Breast epithelium (tissue), 4 donors: ENCODE measurements at places on chromosomes 3 and 15. TPM values are rescaled to one million over a fixed set of nuclear protein-coding genes. Genes with fewer than 3 reads are reported as not detected.

Gene GHRL
- not detected for total RNA-seq

Gene CCDC33
- not detected for total RNA-seq

Gene RASGRF1
- total RNA-seq, result 0.15 TPM

Gene CFAP91
- 24.6 TPM for total RNA-seq

Gene APH1B
- total RNA-seq, result 25.6 TPM

Gene TM4SF1
- total RNA-seq, result 559 TPM

Gene GP5
- total RNA-seq, result not detected

Gene ASB14
- not detected for total RNA-seq

Gene SLC15A2
- 0.98 TPM for total RNA-seq

DNA sequence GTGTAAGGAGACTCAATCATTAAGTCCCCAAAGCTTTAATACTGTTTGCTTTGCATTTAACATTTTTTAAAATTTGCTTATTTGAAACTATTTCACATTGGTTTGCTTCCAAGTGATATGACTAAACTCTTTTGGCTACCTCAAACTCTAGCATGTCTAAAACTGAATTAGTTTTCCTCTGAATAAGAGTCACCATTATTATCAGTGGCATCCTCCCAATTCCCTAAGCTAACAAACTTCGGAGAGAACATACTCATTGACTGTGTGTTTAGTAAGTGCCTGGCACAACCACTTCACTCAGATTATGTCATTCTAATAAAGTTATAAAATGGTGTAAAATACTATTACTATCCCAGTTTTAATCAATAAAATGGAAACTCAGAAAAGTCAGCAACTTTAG lies 21.9 kb downstream of the ATOSA start:
- DNase-seq, result no peak

DNA sequence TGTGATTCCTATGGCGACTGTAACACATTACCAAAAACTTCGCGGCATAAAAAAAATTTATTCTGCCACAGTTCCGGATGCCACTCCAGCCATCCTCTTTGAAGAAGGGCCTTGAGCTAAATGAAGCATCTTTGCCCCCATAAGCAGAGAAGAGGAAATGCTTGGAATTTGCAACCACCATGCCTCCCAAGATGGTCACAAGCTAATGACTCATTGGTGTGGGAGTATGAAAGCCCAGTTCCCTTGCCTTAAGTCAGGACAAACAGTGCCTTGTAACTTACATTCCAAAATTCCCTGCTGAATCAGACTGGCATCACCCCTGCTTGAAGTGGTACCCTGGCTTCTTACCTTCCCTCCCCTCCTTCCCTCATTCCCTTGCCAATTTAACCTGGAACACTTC lies 1077.4 kb downstream of the EPHA3 start:
- DNase-seq, result no peak

DNA sequence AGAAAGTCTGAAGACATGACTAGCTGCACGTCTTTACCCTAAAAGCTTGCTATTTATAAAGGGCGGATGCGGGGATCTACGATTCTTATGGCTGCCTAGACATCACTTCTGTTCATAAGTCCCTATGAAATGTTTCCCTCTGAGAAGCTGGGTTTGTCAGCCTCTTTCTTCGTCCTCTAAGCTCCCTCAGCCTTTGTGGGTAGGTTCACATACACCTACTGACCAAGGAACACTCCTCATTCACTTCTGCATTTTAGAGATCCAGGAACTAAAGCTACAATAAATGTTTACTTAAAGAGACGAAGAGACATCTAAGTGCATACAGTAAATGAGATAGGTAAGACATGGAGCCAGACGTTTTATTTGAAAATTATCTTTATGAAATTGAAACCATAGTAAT lies 16.7 kb upstream of the RAMAC start:
- no peak for DNase-seq

DNA sequence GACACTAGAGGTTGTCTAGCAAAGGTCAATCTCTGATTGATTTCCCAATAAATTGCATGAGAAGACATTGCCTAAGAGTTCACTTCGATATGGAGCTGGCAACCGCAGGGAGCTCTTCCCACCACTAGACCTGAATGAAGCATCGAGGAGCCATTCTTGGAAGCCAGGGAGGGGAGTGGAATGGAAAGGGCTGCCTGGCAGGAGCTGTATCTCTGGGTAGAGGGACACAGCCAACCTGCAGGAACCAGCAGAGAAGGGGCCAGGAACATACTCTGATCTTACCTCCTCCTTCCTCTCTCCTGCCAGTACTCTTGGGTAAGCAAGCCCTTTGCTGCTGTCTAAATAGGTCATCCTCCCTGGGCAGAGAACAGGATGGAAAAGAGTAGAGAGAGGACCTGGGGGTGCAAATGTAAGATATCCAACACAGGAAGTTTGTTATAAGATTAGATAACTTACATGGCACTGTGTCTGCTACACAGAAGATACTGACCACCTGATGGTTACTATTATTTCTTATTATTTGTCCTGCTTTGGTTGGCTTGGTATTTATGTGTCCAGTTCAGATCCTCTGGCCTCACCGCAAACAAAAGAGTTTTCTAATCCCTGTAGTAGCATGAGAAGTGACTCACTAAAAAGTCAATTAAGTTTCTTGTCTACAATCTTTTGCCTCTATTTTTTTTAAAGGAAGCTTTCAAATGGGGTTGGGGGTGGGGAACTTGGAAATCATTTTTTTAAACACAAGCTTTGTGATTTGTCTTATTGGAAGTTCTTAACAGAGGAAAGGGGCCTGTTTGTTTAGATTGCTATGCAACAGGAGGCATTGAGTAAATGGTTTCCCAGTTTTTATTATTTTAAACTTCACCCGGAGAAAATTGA lies 156.7 kb upstream of the TSC22D2 start:
- DNase-seq, result no peak

- no peak for DNase-seq
Observed at GRCh38 chr15:25508369-25509002, 69.7 kb upstream of the UBE3A start.

DNA sequence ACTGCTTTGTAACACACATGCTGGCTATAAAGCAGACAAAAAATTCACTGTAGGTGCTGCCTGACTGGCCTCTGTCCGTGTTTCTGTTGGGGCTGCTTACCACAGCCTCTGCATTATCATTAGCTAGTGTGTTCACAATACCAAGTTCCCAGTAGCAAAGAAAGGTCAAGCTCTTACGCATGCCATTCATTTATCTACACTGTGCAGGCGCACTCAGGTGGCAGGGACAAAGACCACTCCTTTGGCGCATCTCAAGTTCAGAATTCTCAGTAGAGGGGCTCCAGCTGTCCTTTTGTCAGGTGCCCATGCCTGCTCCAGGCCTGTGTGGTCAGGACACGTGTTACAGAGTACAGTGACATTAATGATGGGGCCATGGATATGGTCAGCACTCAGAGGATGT lies 22.3 kb downstream of the MLH1 start:
- DNase-seq, result no peak

DNA sequence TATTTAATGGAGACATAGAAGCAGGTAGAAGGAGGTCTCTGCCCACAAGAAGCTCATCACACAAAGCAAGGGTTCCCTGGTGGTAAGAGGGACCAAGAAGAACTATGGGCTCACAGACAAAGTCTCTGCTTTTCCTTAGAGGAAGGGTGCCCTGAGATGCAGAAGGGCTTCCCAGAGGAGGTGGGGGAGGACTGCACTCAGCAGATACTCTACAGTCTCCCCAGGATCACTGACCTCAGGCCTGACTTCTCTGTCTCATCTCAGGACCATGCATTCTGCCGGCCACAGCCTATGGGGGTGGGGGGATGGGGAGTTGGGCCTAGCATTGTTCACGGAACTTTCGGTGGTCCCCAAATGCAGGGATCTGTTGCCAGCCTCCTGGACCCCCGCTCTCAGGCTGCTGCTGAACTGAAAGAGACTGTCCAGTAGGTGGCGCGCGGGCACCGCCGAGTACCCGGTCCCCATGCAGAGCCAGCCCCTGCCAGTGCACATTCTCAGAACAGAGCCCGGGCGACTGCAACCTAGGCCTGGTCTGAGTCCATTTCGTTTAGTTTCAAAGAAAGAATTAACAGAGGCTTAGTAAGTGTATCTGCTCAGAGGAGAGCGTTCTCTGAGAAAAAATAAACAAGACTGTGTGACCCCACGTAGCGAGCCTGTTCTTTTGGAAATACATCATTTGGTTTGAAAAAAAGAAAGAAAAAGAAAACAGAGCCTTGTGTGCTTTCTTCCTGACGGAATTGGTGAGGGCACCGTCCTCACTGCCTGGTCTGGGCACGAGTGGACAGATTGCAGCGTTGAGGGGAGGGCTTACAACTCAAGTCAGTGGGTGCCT lies 74.1 kb downstream of the LRTM1 start:
- DNase-seq, result peak; percentile 79

GRCh38 chr3:10351013-10351735 lies 30.3 kb upstream of the SEC13 start:
- no peak for DNase-seq
